ENCODE measurements at places on chromosomes 7 and 10.

- peak; percentile 91 for DNase-seq
Observed at GRCh38 chr10:78774999-78775711, 293.6 kb upstream of the ZMIZ1 start.

DNA sequence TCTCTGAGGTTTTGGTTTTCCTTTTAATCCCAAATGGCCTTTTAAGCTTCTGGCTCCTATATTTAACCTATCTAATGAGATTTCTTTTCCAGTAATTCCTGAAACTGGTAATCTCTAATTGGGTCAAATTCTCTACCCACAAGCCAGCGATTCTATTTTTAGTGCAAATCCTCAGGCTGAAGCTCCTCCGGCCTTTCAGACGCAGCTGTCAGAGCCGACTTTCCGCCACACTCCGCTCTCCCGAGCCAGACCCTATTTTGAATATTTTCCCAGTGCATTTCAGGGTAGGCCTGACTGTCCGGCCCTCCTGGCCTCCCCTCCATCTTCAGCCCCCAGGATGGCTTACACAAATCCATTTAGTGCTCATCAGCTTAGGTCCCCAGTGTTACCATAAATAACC, 9.7 kb upstream of the ADCY1 start:
- no peak for DNase-seq

DNA sequence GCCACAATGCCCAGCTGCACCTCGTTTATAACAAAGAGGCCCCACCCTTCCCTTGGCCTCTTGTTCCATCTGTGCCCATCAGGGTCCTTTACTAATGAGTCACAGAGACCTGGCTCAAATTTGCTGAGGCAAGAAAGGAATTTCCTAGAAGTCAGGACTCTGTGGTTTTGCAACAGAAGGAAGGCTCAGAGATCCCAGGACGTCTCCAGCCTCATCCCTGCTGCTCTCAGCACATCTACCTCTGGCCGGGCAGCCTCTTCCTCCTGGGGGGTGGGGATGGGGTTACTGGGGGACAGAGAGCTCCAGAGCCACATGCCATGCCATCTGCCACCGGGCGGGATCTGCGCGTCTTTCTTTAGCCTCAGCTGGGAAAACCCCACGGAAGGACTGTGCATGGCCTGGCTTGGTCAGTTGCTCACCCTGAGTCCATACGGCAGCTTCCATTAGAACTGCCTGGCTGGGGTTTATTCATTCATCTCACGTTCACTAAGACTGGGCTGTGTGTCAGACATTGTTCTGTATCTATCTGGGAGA, 41.9 kb upstream of the PSMG3 start:
- peak; percentile 56 for DNase-seq

DNA sequence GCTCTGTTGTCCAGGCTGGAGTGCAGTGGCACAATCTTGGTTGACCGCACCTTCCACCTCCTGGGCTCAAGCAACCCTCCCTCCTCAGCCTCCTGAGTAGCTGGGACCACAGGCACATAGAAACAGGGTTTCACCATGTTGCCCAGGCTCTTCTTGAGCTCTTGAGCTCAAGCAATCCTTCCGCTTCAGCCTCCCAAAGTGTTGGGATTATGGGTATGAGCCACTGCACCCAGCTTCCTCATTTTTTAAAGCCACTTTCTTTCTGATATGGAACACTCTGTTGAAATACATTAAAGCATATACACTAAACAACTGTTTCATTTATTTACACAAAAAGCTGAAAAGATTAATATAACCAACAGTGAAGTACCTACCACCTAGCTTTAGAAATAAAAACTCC, 117.2 kb downstream of the CLEC2L start:
- DNase-seq = no peak

DNA sequence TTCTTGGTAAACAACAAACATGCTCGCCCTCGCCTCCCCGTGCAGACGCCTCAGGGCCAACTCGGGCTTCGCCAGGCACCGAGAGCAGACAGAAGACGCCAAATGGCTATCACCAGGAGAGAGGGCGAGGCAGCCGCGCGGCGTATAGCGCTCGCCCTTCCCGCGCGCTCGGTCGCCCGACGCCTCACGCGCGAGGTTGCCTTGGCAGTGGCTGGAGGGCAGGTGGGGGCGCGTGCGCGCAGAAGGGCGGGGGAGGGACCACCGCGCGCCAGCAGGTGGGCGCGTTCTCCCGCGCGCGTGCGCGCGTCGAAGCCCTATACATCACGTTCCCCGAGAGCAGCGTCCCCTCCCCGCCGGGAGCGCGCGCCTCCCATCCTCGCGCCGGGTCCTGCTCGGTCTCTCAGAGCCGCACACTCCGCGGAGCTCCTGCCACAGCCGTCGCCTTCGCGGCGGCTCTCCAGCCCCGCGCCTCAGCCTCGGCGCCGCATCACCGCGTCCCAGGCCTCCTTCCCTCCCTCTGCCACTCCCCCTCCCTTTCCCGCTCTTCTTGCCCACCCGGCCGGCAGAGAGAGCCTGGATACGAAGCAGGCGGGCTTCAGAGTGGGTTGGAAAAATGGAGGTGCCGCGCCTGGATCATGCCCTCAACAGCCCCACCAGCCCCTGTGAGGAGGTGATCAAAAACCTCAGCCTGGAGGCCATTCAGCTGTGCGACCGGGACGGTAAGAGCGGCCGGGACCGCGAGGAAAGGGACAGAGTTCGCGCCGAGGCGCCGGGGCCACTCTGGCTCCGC, at the start of gene PHYHIPL:
PHYHIPL (plus strand) TSS at position 403 of the 790 bp plus-strand sequence; CDS start at position 614, 211 bp downstream.
- no peak for DNase-seq

GRCh38 chr7:24951441-24951980, 28.5 kb downstream of the OSBPL3 start:
- DNase-seq = no peak

DNA sequence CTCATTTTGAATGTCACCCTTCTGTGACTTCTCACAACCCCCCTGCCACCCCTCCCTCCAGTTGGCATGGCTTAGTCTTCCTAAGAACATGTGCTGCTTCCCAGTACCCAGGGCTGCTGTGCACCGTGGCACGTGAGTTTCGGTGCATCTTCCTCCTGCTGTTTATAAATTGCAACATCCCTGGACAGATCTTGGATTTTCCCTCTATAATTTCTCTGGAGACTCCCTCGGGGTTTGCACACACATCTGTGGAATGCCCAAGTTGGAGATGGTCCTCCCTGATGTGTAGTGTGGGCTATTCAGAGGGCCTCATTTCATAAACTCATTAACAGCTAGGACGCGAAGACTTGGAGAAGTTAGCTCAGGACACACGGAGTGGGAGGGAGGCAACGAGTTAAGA, 52.9 kb downstream of the IKZF1 start:
- no peak for DNase-seq

- DNase-seq = peak; percentile 37
Observed at GRCh38 chr10:31261511-31262311, 57.3 kb upstream of the ZEB1 start.

- no peak for DNase-seq
Observed at GRCh38 chr10:7152982-7153381, 257.9 kb downstream of the SFMBT2 start.

DNA sequence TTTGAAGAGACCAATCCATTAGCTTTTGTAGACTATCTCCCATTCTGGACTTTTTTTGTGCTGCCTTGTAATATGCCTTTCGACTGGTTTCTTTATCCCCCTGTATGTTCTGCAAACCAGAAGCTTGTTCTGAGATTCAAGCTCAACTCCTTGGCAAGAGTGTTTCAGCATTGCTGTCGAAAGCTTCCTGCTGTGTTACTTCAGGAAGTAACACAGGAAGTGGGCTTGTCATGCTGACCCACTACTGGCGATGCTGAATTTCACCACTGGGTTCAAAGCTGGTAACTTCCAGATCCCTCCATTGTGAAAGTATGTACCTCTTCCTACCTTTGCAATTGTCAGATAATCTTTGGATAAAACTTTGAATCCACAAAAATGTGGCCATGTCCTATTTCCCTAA, 57.9 kb upstream of the INSYN2A start:
- no peak for DNase-seq

GRCh38 chr7:156617215-156617614, 23.4 kb upstream of the RNF32 start:
- DNase-seq = no peak

- DNase-seq = no peak
Observed at GRCh38 chr10:1538121-1538520, 199.2 kb downstream of the ADARB2 start.

DNA sequence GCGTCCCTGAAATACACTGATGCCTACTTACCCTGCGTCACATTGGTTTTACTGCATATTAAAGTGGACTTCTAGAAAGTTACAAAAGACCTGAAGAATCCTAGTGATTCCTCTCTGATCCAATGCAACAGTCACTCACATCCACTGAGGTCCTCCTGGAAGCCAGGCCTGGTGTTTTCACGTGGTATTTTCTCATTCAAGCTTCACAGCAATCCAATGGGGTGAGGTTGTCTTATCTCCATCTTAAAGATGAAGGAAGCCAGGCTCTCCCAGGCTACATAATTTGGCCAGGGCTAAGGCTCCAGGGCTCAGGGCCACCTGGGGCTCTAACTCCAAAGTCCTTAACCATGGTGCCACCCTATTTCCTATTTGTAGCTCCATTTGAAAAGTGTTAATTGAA, 126.3 kb upstream of the SFMBT2 start:
- DNase-seq = no peak

GRCh38 chr10:7819121-7819460, 786 bp downstream of the TAF3 start:
- no peak for DNase-seq

DNA sequence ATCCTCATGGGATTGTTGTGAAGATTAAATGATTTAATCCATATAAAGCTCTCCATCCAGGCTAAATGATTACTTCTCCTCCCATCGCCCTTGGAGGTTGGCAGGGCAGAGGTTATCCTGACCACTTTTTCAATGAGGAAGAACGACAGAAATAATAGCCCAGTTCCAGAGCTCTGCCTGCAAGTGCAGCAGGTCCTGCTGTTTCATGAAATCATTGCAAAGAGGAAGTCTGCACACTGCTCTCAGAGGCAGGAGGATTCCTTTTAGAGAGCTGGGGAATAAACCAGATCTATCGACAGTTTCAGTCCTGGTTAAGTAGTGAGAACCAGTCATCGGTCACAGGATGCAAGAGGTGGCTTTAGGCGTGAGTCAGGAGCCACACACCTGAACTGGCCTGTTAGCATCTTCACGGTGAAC, 25.0 kb upstream of the CDH23 start:
- DNase-seq = no peak

DNA sequence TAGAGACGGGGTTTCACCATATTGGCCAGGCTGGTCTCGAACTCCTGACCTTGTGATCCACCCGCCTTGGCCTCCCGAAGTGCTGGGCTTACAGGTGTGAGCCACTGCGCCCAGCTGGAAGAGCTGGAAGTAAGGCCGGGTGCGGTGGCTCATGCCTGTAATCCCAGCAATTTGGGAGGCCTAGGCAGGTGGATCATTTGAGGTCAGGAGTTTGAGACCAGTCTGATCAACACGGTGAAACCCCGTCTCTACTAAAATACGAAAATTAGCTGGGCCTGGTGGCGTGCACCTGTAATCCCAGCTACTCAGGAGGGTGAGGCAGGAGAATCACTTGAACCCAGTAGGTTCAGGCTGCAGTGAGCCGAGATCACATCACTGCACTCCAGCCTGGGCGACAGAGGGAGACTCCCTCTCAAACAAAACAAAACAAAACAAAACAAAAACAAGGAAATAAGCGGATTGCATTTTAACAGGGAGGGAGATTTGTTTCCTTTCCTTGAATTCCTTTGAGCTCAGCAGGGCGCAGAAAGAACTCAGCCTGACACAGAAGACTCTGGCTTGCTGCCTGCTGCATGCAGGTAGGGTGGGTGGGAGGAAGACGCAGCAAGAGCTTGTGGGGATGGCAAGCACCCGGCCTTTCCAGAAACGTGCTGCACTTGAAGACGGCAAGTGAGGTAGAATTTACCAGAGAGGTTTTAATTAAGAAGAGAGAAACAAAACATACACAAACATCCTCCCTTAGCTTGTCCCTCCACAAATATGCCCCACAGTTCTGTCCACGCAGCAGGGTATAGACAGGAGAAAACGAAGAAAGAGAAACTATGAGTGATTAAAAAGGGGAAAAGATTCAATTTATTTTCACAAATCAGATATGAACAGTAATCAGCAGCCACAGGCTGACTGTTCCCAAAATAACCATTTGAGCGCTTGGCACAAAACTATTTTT, 148.0 kb downstream of the RNF216 start:
- DNase-seq = no peak

GRCh38 chr7:74009719-74010118, 18.3 kb upstream of the ELN start:
- no peak for DNase-seq

GRCh38 chr7:157253850-157254249, 83.0 kb upstream of the DNAJB6 start:
- no peak for DNase-seq

DNA sequence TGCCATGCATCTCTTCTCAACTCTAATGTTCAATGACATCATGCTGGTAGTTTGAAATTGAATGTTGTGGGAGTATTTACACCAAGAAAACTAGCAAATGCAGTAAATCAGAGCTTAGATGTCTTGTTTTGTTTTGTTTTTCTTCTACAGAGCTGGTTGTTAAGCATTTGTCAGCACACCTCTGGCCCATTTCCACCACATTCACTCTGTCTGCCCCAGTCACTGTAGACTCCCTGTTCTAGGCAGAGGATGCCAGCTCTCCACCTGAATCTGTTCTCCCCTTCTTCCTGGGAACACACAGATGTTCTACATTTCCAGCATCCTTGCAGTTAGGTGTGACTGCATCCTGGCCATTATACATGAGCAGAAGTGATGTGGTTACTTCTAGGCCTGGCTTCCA, 4.1 kb upstream of the ARHGAP22 start:
- DNase-seq = no peak

DNA sequence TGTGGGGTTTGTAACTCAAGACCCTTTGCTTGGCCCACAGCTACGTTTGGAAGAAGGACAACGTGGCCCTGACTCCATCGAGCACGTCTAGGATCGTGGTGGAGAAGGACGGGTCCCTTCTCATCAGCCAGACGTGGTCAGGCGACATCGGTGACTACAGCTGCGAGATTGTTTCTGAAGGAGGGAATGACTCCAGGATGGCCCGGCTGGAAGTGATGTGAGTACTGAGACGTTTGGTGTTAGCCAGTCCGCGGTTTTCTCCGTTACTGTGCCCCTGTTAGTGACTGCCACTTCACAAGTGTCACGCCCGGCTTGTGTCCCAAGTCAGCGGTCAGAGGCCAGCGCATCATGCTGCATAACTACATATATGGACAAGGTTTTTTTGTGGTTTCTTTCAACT, 673.3 kb downstream of the SDK1 start:
- DNase-seq = no peak

- no peak for DNase-seq
Observed at GRCh38 chr10:102559764-102560163, 56.0 kb downstream of the SUFU start.
